Activated CD4-positive, CD25-positive, alpha-beta regulatory T cell treated with anti-CD3 and anti-CD28 coated beads, Interleukin-2, amount 50 U/mL, for 24 hours (primary cell): ENCODE measurements at places on chromosomes 7 and 10.

DNA sequence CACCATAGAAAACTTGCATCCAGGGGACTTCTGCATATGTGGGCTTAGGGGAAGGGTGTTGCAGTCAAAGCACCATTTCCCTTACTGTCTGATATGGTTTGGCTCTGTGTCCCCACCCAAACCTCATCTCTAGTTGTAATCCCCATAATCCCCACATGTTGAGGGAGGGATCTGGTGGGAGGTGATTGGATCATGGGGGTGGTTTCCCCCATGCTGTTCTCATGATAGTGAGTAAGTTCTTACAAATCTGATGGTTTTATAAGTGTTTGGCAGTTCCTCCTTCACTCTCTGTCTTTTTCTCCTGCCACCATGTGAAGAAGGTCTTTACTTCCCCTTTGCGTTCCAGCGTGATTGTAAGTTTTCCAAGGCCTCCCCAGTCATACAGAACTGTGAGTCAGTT is 177.4 kb downstream of the ADK start:
- ATAC-seq = no peak

DNA sequence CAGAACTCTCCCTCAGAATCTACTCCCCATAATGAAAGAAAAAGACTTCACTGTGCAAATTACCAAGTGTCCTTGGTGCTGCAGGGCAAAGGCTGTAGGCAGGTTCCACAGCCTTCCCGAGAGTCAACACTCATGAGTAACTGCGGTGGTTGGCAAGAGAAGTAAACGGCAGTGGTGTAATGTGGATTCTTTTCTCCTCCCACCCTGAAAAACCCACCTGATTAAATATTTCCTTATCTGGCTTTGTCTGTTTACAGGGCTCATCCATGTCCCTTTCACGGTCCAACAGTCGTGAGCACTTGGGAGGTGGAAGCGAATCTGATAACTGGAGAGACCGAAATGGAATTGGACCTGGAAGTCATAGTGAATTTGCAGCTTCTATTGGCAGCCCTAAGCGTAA is 300.9 kb downstream of the BICC1 start:
- ATAC-seq = no peak

DNA sequence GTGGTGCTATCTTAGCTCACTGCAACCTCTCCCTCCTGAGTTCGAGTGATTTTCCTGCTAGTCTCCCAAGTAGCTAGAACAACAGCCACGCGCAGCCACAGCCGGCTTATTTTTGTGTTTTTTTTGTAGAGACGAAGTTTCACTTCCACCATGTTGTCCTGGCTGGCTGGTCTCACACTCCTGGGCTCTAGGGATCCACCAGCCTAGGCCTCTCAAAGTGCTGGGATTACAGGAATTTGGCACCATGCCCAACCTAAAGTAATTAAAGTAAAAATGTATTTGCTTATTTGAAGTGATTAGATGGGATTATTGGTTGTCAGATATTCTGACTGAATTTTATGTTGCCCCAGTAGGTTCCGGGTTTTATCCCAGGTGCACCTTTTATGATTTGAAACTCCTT is 22.7 kb downstream of the LUC7L2 start:
- no peak for ATAC-seq

GRCh38 chr7:226281-226895 is 34.0 kb downstream of the FAM20C start:
- no peak for ATAC-seq

GRCh38 chr7:92108821-92109220 is 25.5 kb downstream of the CYP51A1 start:
- no peak for ATAC-seq

DNA sequence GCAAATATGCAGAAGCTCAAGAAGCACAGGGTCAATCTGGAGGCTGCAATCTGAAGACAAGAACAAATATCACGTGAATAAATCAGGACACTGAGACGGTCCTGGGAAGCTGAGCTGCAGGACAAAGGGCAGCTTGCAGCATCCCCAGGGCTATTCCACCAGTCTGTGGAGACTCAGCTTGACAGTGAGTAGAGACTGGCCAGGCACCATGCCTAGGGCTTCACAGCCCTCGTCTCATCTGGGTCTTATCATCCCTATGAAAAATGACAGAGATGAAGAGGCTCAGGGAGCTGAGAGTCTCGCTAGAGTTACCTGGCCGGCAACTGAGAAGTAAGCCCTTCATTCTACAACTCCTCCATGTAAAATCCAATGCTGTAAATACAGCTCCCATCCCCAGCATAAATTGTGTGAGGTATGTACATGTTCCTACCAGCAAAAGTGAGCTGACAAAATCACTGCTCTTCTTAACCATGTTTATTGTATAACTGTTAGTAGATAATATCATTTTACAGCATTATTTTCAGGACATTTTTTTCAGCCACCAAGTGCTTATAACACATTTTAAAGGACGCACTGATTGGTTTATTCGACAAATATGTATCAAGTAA is 186.6 kb upstream of the IGFBP3 start:
- ATAC-seq = no peak

DNA sequence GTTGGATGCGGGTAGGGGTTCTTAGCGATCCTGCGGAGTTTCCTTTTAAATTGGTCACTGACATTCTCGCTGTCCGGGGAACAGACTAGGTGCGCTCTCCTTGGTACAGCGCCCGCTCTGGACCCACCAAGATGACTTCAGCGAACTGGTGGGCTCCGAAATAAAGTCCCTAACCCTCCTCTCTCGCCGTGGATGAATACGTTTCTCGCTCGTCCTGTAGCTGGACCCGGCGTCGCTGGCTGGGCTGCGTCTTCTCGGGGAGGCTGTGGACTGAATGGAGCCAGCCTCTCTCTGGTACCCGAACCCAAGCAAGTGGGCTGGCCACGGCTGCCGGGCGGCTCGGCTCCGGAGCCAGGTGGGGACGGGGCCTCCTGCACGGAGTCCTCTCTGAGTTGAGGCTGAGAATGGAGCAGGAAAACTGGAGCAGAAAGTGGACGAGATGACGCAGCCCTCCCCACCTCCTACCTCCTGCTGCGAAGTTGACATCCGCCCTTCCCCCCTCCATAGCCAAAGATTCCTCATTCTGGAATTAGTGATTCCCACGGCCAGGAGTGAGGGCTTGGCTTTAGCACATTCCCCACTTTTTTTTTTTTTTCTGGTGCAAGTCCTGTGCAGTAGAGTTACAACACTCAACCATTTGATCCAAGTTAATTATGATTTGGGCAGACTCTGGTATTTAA is 1.5 kb downstream of the UNC5B start:
- no peak for ATAC-seq

DNA sequence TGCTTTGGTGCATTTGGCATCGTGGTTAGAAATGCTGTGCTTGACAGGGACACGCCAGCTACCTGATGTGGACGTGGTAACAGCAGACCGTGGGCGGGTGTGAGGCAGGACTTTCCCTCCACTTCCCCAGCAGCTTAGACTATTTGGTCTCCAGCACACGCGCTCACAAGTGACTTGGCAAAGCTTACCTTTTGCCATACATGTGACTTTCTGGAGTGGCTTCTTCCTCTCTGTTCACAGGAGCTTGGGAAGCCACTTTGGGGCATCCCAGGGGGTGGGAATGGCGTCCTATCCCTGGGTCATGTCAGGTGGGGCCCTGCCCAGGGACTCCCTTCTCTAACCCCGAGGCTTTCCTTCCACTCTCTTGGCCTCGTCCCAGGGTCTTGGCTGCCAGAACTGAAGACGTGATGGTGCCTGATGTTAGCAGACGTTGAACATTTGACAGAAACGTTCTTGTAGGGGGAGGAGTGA is 228.7 kb upstream of the KLF6 start:
- ATAC-seq = peak; percentile 65

GRCh38 chr7:118184565-118184940 is 589 bp downstream of the LSM8 start:
- no peak for ATAC-seq

DNA sequence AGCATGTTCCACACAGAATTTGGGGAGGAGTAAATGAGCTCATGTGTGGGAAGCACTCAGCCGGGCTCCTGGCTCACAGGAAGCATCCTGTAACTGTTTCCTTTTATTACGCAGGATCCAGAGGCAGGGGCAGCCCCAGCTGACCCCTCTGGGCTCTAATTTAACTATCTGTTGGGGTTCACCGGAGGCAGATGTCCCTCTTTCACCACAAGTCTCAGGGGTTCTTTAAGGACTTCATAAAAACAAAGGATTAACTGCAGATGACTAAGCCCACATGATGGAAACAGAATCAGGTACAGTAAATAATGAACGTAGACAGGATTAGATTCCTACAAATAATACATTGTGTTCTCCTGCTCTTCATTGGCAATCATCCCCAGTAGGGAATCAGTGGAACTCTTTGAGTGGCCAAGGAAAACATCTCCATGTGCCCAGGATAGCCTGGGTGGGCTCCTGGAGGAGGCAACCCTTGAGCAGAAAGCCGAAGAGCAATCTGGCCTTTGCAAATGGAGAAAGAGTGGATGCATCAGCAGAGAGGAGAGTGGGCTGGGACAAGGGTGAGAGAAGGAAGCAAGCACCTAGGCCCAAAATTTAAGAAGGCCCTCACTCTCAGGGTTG is 24.6 kb downstream of the TBXAS1 start:
- ATAC-seq = no peak

DNA sequence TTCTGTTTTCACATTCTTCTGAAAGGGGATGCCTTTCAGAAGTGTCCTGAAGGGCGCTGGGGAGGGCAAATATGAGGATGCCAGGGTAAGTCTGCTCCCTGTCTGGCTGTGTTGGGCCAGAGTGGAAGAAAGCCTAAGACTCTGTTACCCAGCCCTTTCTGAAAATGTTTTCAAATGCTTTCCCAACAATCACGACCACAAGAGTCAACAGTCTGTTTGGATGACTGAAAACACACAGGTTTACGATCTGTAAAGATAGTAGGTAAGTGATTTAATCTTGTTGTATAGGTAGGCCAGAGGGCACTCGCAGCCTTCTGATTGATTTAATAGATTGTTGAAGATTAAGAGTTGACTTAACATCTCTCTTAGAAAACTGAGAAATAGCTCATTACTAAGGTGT is 13.2 kb downstream of the SGPL1 start:
- no peak for ATAC-seq

GRCh38 chr7:256461-256940 is 33.5 kb upstream of the FOXL3 start:
- no peak for ATAC-seq

- ATAC-seq = peak; percentile 19
Measured at GRCh38 chr10:5551531-5552375, 27.0 kb downstream of the CALML3 start.

GRCh38 chr10:1570416-1571051 is 166.8 kb downstream of the ADARB2 start:
- ATAC-seq = no peak

DNA sequence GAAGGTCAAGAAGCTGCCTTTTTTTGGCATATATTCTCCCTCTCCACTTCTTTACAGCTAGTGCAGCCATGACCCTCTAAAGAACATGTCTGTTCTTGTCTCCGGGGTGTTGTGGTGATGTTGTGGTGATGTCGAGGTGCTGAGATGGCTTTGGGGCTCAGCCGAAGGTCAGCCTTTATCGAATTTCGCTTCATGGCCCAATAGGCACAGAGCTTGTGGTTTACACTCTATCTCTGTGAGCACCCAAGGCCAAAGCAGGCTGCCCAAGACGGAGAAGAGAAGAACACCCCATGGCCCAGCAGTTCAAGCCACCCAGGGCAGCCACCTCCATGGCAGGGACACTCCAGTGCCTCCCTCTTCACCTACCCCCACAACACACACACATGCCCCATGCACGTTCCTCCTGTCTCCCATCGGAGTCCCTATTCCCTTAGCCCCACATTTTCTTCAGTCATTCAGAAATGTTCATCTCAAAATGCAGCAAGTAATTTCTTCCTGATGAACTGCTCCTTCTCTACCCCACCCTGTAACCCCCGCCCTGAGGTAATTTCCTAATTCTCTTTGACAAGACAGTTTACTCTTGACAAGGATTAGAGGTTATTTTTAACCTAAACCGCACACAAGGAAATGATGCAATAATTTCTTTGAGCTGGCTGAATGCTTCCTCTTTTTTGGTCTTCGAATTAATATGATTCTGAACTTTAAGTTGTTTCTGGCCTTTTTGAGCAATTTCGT is 18.6 kb upstream of the ADRB1 start:
- peak; percentile 32 for ATAC-seq

DNA sequence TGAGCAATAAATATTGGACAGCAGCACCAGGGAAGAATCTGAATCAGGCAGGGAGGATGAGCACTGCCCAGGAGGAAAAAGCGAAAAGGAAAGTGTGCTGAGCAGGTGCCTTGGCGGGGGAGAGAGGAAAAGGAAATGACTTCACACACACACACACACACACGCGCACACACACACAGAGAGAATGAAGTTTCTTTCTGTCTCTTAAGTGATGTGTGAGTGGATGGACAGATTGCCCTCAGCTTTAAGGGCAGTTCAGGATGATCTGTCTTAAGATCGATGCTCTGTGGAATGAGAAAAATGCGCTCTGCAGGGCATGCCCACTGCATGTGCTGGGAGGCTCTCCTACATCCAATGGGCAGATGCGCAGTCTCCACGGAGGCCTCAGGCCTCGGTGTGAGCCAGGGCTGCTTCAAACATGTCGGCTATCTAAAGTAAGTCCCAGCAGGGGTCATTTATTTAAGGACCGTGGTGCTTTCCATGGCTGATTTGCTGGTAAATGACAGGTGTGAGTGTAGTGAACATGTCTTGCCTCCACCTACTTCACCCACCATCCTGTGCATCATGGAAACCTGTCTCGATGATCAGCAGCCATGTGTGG is 2.5 kb upstream of the ACBD5 start:
- peak; percentile 34 for ATAC-seq

DNA sequence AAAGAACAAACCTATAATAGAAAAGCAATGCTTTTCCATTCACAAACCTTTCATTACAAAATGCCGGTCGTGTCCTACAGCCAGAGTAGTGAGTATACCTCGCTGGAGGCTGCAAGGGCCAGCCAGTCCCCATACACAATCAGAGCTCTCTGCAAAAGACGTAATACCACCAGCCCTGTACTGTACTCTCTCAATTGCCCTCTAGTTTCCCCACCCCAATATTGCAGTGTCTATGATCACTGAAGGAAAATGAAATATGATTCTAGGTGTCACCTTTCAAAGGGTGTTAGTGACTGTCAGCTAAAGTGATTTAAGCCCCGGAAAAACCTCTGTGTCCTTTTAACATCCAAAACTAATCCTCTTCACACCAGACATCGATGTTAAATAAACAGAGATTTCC is 24.8 kb downstream of the PLXNA4 start:
- no peak for ATAC-seq

DNA sequence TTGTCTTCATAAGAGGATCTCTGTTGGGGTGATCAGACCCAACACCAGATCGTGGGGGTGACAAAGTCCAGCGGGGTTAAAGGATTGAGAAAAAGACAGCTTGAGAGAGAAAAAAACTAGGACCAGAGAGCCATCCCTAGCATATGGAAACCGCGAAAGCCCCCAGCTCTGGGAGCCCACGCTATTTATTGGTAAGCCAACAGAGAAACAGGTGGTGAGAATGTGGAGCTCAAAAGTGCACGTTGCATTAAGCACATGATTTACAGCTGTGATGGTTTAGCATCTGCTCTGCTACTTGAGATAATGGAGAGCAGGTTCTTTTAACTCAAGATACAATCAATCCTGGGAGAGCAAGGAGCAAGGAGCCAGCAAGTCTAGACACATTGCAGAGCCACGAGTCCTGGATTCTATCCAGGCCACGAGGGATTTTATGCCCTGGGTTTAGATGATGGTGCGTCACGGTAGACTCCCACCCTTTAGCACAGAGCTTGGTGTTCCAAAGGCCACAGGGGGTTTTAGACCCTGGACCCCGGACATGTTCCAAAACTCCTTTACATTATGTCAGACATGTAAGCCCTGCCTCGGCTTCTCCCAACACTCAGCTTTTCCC is 755.2 kb upstream of the SORCS1 start:
- ATAC-seq = no peak

- ATAC-seq = no peak
Measured at GRCh38 chr7:127888411-127888810, 142.8 kb downstream of the LRRC4 start.
